ENCODE measurements at places on chromosomes 3 and 15. TPM values are rescaled to one million over a fixed set of nuclear protein-coding genes. Genes with fewer than 3 reads are reported as not detected.

Gene MST1R
- total RNA-seq: 6.5 TPM

Gene CLRN1
- not detected for total RNA-seq

Gene RAB5A
- total RNA-seq: 59.8 TPM

Gene EPHA3
- 0.17 TPM for total RNA-seq

DNA sequence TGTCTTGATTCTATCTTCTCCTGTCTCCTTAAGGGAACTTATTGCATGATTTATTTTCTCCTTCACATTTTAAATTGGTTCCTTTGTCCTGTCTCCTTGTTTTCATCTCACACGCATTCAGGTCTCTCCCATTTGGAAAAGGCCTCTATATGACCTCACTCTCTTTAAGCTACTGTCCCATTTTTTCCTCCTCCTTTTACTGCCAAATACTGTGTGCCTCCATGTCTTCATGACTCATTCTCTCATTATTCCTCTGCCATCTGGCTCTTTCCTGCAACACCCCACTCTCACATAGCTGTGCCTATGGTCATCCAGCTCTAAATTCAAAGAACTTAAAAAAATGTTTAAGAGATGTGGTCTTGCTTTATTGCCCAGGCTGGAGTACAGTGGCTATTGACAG, 48.0 kb downstream of the TYRO3 start:
- DNase-seq: no peak

GRCh38 chr3:128285042-128285966, 132.0 kb downstream of the EEFSEC start:
- DNase-seq: no peak

DNA sequence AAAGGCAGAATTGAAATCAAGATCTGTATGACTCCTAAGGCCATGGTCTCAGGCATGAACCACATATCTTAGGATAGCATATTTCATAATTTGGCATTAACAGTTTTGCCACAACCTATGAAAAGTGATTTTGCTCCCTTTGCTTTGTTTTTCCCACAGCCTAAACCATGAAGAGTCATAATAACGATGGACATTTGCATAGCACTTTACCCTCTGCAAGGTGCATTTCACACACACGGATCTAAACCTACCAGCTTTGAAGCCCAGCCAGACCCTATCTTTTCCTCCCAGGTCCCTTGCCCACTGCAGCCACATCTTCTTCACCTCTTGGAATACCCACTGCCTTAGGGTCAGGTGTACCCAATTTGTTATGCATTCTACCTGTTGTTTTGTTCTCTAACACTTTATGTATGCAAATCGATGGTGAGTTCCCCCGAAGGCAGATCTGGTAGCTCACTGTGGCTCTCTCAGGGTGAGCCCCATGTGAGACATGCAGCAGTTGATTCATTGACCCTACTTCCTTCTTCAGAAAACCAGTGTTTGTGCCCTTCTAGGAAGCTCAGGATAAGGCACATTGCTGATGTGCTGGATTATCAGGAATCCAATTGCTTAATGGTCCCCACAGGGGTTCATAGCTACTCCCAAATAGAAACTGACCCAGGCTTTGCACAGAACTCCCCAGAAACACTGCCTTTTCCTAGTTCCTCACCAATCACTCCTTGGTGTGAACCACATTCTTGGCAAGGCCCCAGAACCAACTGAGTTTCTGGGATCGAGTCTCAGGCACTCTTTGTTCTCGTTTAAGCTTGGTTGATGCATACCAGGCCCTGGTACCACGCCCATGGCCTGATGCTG, 8.7 kb downstream of the ARHGAP31 start:
- DNase-seq: no peak

DNA sequence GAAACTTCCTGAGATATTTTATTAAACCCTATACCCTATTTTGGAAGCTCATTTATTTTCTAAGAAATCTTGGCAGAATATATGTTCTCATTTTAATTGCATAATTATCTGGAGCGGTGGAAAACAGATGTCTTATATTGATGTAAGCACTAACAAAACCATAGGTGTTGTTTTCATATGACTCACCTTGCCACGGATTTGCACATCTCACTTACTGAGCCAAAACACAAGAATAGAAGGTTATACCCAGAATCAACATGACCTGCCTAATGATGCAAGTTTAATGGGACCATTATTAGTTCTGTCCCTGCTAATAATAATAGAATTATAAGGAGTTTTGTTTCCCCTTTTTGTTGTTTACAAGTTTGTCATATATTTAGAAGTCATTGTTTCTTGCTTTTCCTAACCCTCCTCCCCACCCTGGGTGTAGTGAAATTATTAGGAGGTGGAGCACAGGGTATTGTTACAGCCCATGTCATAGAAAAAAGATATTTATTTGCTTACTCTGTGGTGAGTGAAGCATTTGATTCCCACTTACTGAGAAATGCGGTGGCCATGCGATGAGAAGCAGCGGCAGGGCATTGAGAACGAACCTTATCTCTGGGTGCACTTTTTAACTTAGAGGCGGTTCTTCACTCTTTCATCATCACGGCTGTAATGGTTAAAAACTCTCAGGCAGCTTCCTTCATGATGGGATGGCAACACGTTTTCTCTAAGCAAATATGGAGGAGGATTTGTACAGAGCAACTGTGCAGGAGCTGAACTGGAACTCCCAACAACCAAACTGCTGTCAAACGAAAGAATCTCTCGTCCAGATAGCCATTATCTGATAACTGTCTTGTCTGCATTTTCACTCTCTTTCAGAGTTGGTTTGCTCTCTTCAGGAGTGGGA, 521 bp downstream of the IL5RA start:
- DNase-seq: no peak
